ENCODE measurements at places on chromosomes 2 and 18. TPM values are rescaled to one million over a fixed set of nuclear protein-coding genes. Genes with fewer than 3 reads are reported as not detected.

The ATOH8 gene
- 15.7 TPM for total RNA-seq

The EIPR1 gene
- total RNA-seq, result 19.0 TPM

The TMX3 gene
- 40.0 TPM for total RNA-seq

GRCh38 chr2:143451642-143452281 lies 322.5 kb downstream of the ARHGAP15 start:
- peak; percentile 52 for DNase-seq
- H3K4me3 ChIP-seq, result no peak overlapping the region
- no peaks in the 10 kb centered on the region for H3K36me3 ChIP-seq
- H3K27me3 ChIP-seq, result no peaks in the 10 kb centered on the region

DNA sequence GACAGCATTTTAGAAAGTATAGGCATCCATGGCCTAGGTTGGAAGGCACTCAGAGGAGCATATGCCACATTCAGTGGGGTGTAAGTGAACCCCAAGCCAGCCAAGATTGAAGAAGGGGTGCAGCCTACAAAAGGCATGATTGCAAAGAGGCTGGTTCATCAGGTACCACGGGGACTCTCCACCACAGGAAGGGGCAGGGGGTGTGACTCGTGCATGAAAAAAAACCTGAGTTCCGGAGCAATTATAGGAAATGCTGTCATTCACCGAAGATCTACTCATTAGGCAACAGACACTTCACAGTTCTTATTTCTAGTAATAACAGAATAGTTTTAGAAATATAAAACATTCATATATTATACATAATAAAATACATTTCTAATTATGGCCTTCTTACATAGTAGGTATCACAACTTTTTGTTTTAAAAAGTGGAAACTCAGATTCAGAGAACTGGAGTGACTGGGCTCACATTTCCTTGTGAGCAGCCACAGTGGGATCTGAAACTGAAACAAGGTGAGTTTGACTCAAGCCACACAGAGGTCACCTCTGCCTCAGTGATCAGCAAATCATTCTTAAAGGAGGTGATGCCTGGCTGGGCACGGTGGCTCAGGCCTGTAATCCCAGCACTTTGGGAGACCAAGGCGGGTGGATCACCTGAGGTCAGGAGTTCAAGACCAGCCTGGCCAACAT lies 188.4 kb upstream of the GYPC start:
- H3K4me3 ChIP-seq, result no peak overlapping the region
- no peaks in the 10 kb centered on the region for H3K36me3 ChIP-seq
- H3K27ac ChIP-seq, result no peak overlapping the region
- peaks cover 4% of the 10 kb centered on the region for H3K27me3 ChIP-seq

- H3K27me3 ChIP-seq, result no peaks in the 10 kb centered on the region
- peak overlapping the region; percentile 38 for H3K27ac ChIP-seq
- DNase-seq, result peak; percentile 80
- H3K36me3 ChIP-seq, result no peaks in the 10 kb centered on the region
- H3K4me3 ChIP-seq, result no peak overlapping the region
- no peaks in the 10 kb centered on the region for H3K4me1 ChIP-seq
Observed at GRCh38 chr2:52475590-52475989, 1292.0 kb upstream of the CHAC2 start.

GRCh38 chr2:180747728-180748127 lies 232.7 kb upstream of the UBE2E3 start:
- no peaks in the 10 kb centered on the region for H3K36me3 ChIP-seq
- H3K27me3 ChIP-seq, result no peaks in the 10 kb centered on the region
- H3K4me1 ChIP-seq, result no peaks in the 10 kb centered on the region
- DNase-seq, result peak; percentile 43
- H3K4me3 ChIP-seq, result no peak overlapping the region

DNA sequence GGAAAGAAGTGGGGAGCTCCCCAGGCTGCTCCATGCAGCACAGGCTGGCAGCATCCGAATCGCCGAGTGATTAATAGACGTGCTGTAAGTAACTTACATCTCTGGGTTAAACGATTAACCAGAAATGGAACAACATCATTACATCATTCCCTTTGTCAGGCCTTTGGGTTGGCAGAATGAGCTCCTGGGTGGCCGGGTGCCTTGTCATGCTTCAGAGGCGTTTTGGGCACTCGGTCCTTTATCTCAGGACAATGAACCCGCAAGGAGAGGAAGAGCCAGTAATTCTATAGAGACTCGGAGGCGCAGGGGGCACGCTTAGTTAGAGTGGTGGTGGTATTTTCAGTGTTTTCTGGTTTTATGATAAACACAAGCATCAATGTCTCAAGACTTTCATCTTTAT lies 146.9 kb upstream of the TPO start:
- peaks cover 2% of the 10 kb centered on the region for H3K27me3 ChIP-seq
- H3K36me3 ChIP-seq, result no peaks in the 10 kb centered on the region

DNA sequence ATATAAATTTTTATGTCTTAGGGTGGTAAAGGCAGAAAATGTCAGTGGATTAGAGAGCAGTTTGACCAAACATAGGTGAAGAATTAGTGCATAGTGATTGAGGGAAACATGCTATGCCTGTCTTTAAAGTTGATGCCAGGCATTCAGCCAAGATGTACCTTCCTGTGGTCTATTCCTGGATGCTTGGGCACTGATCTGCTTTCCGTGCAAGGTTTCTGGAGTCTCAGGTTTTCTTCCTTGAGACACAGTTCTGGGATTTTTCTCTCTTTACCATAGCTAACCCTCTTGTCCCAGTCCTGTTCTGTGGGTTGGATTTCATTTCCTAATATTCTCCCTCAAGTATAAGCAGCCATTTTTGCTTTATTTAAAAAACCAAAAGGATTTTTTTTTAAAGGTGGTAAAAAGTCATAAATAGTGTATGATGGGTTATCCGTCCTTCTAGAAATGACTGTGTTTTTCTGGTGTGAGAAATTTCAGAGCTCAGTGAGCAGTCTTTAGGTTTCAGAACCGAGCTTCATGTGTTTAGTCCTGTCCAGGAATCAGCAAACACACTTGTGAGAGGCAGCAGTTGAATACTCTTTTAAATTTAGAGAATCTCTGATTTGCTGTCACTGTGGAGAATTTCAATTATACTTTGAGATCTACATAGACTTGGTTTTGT lies 43.0 kb upstream of the CYBRD1 start:
- peaks cover 5% of the 10 kb centered on the region for H3K36me3 ChIP-seq
- H3K27me3 ChIP-seq, result no peaks in the 10 kb centered on the region

- DNase-seq, result peak; percentile 60
- peaks cover 33% of the 10 kb centered on the region for H3K4me1 ChIP-seq
- no peak overlapping the region for H3K4me3 ChIP-seq
- peak overlapping the region; percentile 6 for H3K27ac ChIP-seq
Observed at GRCh38 chr18:63187791-63188460, 131.6 kb downstream of the BCL2 start.

Measured in muscle of leg (tissue), 16 donors.